Activated CD4-positive, alpha-beta T cell treated with anti-CD3 and anti-CD28 coated beads, Interleukin-2, amount 50 U/mL, for 16 hours (primary cell): ENCODE measurements at places on chromosomes 13 and 19.

GRCh38 chr19:1141944-1142343 lies 32.1 kb downstream of the SBNO2 start:
- DNase-seq: no peak

GRCh38 chr13:35164324-35164932 lies 222.4 kb downstream of the NBEA start:
- peak; percentile 39 for DNase-seq

GRCh38 chr13:99312493-99312883 lies 5.3 kb upstream of the GPR183 start:
- no peak for DNase-seq

GRCh38 chr19:20611866-20612265 lies 46.3 kb upstream of the ZNF737 start:
- DNase-seq: no peak

- DNase-seq: no peak
These were observed 27.1 kb downstream of the ANKRD10 start for GRCh38 chr13:110887597-110888333.

DNA sequence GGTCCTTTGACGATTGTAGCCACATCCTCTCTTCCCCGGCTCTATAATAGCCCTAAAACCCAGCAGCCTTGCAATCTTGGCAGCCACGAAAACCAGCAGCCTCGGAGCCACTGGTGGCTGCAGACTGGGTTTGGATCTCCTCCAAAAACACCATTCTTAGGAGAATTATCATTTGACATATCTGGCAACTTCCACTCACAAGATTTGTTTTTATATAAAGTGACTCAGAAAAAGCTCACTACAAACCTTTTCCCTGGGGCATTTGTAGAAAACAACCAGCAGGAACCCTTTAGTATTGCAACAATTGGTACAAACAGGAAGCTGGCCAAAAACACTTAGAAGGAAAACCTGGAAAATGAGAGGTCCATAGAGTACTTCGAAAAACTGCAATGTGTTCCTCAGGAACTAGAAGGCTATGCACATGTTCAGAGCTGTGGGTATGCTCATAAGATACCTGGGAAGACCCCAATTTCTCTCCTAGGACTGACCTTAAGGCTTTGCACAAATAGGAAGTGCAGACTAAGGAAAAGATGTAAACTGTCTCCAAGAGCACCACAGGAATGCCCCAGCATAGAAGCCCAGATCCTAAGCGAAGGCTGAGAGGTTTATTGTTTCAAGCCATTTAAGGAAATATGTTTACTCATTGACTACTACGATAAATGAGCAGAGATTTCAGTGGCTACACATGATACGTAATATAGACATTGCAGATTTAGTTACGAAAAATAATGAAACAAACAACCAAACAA lies 71.2 kb downstream of the MYO16 start:
- DNase-seq: no peak

- no peak for DNase-seq
These were observed 8.3 kb upstream of the ZNF653 start for GRCh38 chr19:11513946-11514345.

GRCh38 chr19:51031220-51031879 lies 3.5 kb downstream of the KLK12 start:
- DNase-seq: no peak

- peak; percentile 50 for DNase-seq
These were observed 3.6 kb upstream of the CEACAM3 start for GRCh38 chr19:41792513-41793413.

GRCh38 chr13:50794226-50794625 lies 49.3 kb downstream of the DLEU7 start:
- no peak for DNase-seq

GRCh38 chr19:57992841-57993240 lies 9.8 kb downstream of the ZNF606 start:
- no peak for DNase-seq

- DNase-seq: no peak
These were observed 24.9 kb upstream of the TDRD3 start for GRCh38 chr13:60372141-60372540.

DNA sequence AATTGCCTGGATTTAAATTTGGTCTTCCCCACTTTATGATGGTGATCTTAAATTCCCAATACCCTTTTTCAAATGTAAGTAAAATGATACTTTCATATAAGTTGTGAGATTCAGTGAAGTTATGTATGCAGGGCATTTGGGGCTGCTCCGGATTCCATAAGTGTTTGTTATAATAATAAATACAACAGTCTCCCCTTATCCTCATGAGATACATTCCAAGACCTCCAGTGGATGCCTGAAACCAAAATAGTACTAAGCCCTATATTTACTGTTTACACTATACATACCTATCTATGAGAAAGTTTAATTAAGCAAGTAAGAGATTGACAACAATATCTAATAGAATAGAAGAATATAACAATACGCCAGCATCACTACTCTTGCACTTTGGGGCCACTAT lies 2237.8 kb downstream of the PCDH9 start:
- no peak for DNase-seq

GRCh38 chr19:38848299-38849146 lies 1.3 kb downstream of the HNRNPL start:
- DNase-seq: no peak

DNA sequence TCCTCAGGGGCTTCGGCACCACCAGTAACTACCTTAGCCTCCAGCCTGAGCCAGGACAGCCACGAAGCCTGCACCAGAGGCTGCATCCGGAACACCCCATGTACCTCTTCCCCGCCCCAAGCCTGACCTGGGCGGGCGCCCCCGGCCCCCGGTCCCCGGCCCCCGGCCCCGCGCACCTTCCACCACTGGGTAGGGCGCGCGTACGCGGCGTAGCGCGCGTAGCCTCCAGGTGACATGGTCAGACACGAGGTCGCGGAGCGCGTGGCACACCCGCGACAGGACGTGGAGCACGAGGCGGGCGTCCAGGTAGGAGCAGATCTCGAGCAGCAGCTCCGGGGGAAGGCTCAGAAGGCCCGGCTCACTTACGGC lies 450 bp downstream of the FBXW9 start:
- peak; percentile 17 for DNase-seq

- DNase-seq: no peak
These were observed 60.5 kb downstream of the SPATA13 start for GRCh38 chr13:24221007-24221406.

DNA sequence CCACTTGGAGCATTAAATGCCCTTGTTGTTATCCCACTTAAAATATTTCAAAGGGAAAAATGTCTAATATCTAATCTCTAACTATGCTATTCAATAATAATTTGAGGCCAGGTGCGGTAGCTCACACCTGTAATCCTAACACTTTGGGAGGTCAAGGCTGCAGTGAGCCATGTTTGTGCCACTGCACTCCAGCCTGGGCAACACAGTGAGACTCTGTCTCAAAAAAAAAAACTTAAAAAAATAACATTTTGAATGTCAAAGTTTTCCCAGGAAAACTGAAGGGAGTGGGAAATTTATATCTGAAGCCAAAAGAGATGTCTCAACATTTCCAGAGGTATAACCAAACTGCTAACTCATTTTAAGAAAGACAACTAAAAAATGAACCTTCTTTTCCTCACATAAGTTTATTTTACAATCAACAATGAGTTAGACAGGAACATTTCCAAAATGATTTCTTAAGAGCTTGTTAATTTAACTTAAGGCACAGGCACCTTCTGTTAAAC lies 47.9 kb downstream of the CAB39L start:
- DNase-seq: no peak

DNA sequence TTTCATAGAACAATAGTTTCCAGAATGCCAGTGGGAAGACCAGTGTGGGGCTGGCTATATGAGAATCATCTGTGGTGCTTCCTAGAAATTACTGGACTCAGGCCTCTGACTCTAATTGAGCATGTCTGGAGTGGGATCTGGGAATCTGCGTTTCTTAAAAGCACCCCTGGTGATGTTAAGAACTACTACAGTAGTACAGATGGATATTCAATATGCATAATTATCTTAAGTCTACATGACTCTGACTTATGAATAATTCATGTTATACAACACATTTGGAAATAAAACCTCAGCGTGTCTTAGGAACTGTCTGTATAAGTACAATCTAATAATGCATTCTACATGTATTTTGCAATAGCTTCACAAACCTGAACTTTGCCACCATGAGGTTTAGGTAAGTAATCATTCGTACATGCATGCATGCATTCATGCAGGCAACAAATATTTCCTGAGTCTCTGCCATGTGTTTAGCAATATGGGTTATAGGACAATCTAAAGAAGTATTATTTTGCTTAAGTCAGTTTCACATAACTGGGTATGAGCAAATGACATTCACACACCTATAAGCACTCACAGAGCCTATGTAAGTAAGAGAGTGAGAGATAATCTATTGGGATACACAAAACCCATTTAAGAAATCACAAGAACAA lies 62.0 kb downstream of the EPSTI1 start:
- no peak for DNase-seq

DNA sequence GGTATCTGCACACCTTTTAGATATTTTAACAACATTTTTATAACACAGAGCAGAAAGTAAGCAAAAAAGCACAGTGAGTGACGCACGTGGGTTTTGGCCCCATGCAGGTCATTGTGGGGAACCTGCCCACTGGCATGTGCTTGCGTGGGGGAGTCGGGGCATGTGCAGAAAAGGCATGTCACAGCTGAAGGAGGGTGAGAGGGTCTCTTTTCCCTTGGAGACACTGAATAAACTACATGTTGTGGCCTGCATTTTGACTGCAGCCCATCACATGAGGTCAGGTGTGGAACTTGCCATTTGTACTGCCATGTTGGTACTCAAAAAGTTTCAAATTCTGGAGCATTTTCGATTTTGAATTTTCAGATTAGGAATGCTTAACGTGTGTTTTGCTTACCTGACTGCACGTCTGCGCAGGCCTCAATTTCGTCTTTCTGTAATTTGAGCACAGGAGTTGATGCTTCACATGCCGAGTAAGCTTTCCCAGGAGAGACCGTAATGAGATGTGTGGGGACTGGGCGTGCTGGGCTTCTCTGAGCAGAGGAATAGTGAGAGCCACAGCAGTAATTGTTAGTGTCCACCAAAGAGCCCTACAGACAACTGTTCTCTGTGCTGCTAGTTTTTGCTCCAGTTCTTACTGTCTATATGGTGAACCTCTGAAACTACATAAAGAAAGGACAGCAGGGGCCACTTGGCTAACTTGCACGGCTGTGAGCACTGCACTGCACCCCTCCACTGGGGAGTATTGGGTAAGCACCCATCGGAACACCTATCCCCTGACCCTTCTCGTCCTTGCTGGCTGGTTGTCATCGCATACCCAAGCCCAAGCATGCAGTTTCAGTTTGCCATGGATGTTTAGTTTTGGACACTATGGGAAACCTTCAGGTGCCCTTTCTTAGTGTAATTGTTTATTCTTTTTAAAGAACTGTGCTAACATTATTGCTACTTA lies 72.9 kb upstream of the GPR183 start:
- DNase-seq: no peak

GRCh38 chr19:16127776-16128371 lies 15.6 kb upstream of the HSH2D start:
- no peak for DNase-seq

GRCh38 chr13:85509512-85509911 lies 289.7 kb downstream of the SLITRK6 start:
- no peak for DNase-seq

DNA sequence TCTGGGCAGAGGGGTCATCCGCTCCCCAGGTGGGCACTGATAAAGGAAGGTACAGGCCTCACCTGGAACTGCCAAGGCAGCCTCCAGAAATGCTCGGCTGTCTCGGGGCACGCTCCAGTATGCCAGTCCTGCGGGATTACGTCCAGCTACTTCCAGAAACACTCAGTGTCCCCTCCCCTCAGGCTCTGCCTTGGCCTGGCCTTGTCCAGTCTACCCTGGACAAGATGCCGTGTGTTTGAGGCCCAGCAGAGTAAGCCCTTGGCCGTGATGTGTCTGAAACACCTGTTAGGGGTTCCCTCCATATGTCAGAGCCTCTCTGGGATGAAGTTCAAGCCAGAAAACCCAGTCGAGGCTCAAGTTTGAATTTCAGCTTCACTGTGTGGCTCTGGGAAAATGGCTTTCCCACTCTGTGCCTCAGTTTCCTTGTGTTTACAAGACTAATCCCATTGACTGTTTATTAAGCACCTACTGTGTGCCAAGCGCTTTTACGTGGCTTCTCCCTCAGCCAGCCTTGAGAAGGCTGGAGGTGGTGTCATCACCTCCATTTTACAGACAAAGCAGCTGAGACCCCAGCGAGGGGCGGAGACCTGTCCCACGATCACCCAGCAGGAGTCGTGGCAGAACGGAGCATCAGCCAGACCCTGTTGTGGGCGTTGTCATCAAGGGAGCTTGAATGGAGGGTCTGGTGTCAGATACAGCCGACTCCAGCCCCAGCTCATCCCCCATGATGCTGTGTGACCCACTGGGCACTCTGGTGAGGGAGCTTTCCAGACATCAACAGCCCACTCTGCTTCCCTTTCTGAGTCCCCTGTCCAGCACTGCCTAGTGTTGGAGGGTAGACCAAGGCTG lies 2.0 kb upstream of the PIK3R2 start:
- no peak for DNase-seq

GRCh38 chr19:39506944-39507714 lies 7.8 kb upstream of the SELENOV start:
- peak; percentile 67 for DNase-seq

GRCh38 chr19:10152100-10152499 lies 32.4 kb upstream of the EIF3G start:
- no peak for DNase-seq

DNA sequence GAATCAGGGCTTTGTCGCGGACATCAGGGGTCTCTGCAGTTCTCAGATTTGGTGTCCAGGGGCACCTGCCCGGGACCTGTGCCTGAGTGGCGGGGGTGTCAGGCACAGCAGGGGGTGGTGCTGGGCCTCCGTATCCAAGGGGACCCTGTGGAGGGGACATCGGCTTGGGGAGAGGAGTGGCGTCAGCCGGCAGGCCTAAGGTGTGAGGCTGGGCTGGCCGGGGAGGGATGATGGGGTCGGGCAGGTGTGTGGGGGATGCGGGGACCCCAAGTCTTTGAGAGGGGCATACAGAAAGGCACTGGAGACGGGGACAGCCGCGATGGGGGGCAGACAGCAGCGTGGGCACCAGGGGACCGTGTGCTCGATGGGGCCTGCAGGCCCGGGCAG lies 2.5 kb downstream of the EFNA2 start:
- DNase-seq: no peak

DNA sequence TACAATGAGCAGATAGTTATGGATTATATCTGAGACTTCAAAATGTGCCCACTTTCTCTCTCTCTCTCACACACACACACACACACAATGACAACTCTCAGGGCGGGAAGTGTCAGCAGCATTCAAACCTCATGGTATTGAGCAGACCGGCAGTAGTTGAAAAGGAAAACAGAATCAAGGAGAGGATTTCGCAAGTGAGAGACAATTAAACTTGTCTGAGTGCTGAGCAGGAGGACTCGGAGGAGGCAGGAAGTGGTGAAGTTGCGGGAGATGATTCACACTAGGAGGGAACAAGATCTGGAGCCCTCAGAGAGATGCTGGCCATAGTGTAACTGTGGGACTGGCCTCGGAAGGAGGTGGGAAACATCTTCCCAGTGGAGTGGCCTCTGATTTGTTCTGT lies 353.1 kb downstream of the EFNB2 start:
- DNase-seq: no peak

GRCh38 chr13:44431150-44431549 lies 57.5 kb downstream of the SERP2 start:
- DNase-seq: no peak
